Stimulated activated CD8-positive, alpha-beta memory T cell treated with anti-CD3 and anti-CD28 coated beads, Interleukin-4, amount 100 ng/mL, for 4 hours (primary cell): ENCODE measurements at places on chromosomes 1 and 21.

GRCh38 chr1:35725596-35725995, 6.9 kb upstream of the C1orf216 start:
- no peak for DNase-seq

GRCh38 chr1:75908717-75909152, 23.5 kb downstream of the ASB17 start:
- no peak for DNase-seq

GRCh38 chr1:197062692-197063091, 4.4 kb downstream of the F13B start:
- DNase-seq, result no peak

DNA sequence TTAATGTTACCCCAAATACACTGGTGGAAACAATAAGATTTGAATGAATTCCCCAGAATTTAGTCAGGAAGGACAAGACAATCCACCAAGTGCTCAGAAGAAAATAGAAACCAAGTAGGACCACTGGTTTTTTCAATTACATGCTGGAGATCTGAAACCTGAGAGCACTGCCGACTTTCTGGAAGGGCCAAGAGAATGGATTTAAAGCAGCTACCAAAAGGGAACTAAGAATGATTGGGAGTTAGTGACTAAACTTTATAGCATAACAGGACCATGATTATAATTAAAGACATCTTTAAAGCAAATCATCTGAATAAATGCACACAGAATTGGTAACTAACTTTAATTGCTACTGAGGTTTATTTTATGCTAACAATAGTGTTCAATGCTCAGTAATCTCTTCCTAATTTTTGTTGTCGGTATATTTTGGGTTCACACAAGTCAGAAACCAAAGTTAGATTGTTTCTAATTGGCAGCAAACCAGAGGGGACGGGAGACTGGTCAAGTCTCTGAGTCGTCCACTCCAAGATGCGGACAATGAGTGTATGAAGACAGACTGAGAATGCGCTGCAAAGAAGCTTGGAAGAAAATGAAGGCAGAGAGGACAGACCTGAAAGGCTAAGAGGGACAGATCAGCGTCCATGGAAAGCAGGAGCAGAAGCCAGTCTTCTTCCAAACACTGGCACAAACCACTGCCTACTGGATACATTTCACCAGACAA, 2.3 kb upstream of the RGS13 start:
- DNase-seq, result no peak

GRCh38 chr1:33971913-33972312, 108.0 kb downstream of the HMGB4 start:
- no peak for DNase-seq

GRCh38 chr1:219812491-219813203, 115.7 kb downstream of the SLC30A10 start:
- no peak for DNase-seq

- DNase-seq, result no peak
Measured at GRCh38 chr1:8370905-8371315, 53.0 kb downstream of the SLC45A1 start.

DNA sequence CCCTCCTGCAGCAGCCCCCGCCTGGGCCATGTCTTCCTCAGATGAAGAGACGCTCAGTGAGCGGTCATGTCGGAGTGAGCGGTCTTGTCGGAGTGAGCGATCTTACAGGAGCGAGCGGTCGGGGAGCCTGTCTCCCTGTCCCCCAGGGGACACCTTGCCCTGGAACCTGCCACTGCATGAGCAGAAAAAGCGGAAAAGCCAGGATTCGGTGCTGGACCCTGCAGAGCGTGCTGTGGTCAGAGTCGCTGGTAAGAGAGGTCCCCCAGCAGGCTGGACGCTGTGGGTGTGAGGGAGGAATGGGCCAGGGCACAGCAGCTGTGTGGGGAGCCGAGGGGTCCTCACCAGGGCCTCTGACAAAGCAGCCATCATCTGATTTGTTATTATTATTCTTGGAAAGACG, 58.0 kb downstream of the NDUFS5 start:
- DNase-seq, result no peak

GRCh38 chr1:10480614-10481013, 5.9 kb downstream of the PEX14 start:
- DNase-seq, result no peak

DNA sequence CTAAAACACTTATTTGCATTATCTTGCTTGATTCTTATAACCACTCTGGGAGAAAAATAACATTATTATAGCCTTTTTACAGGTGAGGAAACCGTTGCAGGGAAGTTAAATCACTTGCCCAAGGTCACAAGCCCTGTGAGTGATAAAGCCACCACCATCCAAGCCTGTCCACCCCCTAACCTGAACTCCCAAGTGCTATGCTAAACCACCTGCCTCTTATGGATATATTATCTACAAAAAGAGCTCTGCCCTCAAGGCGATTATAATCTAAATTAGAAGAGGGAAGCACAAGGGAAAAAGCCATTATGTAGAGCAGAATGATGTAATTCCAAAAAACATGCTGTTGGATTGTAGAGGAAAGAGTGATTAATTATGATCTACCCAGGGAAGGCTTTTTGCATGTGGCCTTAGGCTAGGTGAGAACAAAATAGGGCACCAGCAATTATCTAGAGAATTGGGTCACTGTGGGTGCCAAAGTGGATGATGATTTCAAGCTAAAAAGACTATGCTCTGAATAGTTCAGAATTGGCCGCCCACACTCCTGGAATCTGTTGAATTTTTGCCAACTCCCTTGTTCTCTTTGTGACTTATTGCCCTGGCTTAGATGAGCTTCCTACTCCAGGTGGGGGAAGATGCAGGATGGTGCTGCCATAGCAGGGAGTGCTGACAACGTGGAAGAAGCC, 205.3 kb downstream of the FGGY start:
- DNase-seq, result no peak

DNA sequence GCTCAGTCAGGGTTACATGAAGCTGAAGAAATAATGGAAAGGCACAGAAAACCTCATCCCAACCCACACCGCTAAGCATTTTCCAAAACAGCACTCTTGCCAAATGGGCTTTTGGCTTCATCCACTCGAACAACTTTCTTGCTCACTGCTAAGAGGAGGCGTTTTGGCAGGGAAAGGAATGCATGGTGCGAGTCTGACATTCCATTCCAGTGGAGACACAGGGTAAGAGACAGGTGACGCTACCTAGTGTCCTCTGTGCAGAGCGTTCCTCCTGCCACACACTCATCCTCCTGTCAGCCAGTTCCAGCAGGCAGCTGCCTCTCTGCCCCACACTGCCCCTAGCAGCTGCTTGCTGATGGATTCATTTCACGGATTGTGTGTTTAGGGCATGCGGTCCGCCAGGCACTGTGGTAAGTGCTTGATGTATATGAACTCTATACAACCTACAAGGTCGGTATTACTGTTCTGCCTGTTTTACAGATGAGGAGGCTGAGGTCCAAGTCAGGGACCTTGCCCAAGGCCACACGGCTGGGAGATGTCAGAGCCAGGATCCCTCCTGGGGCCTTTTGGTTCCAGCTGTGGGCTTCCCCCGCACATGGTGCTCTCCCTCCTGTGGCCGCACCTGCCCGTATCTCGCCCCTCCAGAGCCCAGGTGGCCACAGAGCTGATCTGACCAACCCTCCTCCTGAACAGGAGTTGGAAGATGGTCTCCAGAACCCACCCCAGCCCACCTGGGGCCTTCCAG, 25.7 kb upstream of the BACE2 start:
- DNase-seq, result no peak

- no peak for DNase-seq
Measured at GRCh38 chr1:187513190-187513589, 684.4 kb downstream of the PLA2G4A start.

DNA sequence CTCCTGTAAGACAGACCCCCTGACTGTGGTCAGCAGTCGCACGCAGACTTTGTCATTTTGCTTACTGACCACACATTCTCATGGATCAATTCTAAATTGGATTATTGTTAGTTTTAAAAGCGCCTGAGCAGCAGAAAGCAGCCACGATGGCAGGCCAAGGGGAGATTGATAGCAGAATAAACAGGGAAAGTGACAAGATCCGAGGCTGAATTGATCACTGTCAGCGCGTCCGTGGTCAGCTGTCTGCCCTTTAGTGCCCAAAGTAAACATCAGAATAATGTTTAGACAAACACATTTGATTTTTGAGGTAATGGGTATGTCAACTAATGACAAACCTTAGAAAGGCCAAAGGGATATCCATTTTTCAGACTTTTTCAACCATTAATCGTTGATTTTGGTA, 426.8 kb downstream of the SETD4 start:
- DNase-seq, result no peak

- no peak for DNase-seq
Measured at GRCh38 chr21:34545079-34545884, 33.3 kb upstream of the KCNE1 start.

- no peak for DNase-seq
Measured at GRCh38 chr1:168843401-168843800, 114.4 kb upstream of the DPT start.

GRCh38 chr1:110647254-110647891, 27.4 kb downstream of the KCNA3 start:
- no peak for DNase-seq

DNA sequence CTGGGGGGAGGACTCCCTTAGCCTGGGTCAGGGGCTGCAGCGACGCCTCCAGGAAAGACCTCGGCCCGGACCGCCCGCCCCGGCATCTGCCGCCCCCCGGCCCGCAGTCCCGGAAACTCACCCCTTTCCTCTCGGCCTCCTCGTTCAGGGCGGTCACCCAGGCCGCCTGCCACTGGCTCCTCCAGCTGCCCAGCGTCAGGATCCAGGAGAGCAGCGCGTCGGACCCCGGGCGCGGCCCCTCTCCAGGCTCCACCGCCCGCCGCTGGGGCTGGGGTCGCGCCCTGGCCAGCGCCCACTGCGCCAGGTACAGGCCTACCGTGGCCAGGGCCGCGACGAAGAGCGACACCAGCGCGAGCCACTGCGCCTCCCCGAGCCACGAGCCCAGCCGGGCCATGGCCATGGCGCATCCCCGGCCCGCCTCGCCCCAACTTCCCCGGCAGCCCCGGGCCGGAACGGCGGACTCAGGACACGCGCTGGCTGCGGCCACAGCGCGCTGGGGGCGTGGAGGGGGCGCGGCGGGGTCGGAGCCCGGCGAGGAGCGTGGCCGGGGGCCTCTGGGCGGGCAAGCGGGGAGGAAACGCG, 478 bp downstream of the C2CD2 start:
- DNase-seq, result no peak

DNA sequence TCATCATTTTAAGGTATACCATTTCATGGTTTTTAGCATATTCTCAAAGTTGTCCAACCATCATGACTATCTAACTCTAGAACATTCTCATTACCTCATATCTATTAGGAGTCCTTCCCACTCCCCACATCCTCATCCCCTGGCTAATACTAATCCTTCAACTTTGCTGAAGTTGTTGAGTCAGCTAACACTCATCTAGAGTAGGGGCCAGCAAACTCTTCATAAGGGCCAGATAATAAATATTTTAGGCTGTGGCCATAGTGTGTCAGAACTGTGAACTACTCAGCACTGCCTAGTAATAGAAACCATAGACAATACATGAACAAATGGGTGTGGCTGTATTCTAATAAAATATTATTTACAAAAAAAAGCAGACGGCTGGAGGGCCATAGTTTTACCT, 43.0 kb downstream of the TOR3A start:
- no peak for DNase-seq

- DNase-seq, result no peak
Measured at GRCh38 chr1:166980383-166980782, 5.0 kb upstream of the ILDR2 start.

DNA sequence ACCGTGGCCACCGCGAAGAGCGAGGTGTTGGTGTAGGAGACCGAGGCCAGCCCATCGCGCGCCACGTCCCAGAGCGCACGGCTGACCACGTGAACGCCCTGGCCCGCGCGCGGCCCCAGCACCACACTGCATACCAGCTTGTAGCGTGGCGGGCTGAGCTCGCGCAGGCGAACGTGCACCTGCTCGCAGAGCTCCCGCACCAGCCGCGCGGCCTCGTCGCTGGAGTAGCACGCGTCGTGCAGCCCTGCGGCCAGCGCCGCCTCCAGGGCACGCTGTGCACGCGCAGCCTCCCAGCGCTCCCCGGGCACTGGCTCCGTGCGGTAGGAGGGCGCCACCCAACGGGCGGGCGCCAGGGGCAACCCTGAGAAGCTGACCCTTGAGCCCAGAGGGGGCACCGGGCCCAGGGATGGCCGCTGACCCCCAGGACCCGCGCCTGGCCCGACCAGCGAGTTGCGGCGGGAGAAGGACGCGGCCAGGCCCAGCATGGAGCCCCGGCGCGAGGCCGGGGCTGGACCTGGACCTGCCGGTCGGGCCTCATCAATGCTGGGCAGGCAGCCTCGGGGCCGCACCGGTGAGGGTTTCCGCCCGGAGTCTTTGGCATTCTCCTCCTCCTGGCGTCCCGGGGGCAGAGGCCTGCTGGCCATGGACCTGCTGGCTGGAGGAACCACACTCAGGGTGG, 987 bp downstream of the DYNLT4 start:
- DNase-seq, result no peak

DNA sequence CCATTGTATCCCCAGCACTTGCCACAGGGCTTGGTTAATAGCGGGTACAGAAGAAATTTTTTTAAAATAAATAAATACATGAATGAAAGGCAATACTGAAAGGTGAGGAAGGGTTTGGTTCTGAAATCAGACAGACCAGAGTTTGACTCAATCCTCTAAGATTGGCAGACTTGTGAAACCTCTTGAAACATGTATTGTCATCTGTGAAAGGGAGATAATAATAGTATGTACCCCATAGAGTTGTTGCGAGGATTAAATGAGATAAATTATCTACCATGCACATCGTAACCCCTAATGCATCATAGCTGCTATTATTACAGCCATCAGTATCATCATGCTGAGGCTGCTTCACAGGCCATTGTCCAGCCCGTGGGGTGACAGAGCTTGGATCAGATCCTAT, 41.4 kb downstream of the S1PR1 start:
- DNase-seq, result no peak

GRCh38 chr1:10739589-10739988, 56.9 kb downstream of the CASZ1 start:
- no peak for DNase-seq

DNA sequence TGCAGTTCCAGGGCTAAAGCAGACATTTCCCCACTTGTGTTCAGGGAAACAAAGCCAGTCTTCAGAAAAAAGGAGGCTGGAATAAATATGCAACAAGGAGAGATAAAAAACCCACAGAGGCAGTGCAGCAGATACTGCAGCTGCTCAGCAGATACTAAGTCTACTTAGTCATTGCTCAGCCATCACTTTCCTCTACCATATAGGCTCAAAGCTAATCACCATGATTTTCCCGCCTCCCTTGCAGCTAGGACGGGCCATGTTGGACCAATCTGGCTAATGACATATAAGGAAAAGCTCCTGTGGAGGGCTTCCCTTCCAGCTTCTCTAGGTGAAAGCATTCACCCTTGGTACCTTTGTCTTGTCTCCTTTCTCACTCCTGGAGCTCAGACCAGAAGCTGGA, 10.0 kb upstream of the EFHD2 start:
- DNase-seq, result no peak

- DNase-seq, result no peak
Measured at GRCh38 chr1:65097076-65097475, 50.9 kb upstream of the AK4 start.

GRCh38 chr1:170664828-170665612, 1.1 kb downstream of the PRRX1 start:
- no peak for DNase-seq

DNA sequence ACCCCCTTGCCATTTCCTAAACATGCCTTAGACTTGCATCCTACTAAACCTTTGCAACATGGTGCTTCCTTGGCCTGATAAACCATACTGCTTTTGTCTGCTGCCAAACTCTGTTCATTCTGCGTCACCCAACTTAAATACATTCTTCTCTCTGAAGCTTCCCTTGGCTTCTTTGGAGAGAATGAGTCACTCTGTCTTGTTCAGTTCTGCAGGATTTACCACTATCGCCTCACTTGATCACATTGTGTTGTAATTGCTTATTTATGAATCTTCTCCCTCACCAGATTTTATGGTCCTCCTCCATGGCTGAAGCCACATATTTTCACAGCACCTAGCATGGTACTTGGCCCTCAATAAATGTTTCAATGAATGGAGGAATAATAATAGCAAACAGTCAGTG, 21.7 kb upstream of the TUT4 start:
- DNase-seq, result no peak
